ENCODE measurements at places on chromosomes 2 and 18.

GRCh38 chr18:61637319-61637718 lies 255.5 kb downstream of the RNF152 start:
- DNase-seq = no peak

DNA sequence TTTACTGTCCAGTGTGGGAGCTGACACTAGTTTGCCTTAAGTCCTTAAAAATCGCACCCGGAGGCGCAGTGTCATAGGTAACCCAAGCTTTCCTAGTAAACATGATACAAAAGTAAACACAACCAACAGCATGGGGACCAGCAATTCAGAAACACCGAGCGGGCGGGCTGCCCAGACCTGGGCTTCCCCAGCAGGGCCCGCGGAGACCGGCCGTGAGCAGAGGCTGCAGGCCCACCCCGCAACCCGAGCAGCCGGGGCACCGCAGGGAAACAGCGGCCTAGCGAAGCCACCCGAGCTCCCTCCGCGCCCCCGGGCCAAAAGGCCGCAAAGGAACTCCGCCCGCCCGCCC lies 296 bp downstream of the TTC21B start:
- DNase-seq = peak; percentile 51

DNA sequence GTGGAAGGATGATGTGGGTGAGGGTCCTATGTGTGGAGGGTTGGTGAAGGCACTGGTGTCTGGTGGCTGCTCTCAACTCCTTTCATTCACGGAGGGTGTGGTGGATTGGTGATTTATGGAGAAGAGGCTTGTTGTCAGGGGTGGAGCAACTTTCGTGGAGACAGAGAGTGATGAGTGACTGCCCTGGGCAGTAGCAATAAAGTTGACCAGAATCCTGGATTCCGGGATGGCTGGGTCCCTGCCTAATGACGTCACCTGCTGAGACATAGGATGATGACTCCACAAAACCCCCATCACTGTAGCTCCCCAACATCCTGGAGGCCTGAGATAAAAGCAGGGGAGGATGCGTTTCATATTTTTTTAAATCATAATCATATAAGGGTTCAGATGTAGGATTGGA lies 193.0 kb downstream of the ACKR3 start:
- no peak for DNase-seq

DNA sequence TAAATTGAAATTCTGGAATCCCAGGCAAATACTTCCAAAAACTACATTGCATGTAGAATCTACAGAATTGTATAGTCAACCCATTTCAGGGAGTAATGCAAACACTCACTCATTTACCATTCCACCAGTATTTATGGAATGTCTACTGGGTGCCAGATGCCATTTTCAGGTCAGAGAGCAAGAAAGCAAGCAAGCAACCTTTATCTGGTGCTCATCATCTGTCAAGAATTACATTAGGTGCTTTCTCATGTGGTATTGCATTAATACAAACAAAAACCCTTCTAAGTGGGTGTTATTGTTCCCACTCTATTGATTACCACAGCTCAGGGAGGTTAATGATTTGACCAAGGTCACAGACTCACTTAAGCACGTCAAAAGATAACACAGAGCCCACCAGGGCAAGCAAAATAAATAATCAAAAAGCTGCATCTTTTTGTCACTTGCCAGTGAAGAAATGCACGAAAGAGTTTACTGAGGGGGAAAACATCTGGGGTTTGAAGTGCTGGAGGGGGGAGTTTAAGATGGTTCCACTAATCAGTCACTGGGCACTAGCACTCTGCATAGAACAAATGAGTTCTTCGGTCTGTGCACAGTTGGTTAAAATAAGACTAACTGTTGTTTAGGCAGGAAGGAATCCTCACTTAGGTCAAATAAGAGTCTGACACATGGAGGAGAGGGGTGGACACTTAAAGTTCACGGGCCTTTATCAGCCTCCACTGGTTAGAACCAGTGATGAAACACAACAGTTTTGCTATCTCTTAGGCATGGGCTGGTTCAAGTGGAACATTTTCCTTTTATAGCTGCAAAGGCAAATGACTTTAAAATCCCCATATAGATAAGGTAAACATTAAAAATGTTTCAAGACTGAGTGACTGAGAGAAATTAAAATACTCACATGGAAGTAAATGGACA lies 208.8 kb downstream of the CDH2 start:
- DNase-seq = no peak

DNA sequence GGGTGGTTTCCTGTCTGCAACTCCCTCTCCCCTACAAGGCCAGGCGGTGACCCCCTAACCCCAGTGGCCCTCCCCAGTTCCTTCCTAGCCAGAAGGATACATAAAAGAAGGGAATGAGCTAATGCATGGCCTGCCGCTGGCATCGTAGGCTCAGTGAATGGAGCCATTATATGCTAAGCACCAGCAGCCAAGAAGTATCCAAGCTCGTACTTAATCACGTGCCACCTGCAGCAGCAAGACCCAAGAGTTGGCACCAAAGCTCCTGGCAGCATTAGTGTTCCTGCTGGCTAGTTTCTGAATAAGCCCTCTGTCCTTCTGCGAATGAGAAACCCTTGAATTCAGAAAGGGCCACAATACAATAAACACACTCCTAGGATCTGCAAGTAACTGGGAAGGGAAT lies 4.3 kb downstream of the DBI start:
- no peak for DNase-seq

DNA sequence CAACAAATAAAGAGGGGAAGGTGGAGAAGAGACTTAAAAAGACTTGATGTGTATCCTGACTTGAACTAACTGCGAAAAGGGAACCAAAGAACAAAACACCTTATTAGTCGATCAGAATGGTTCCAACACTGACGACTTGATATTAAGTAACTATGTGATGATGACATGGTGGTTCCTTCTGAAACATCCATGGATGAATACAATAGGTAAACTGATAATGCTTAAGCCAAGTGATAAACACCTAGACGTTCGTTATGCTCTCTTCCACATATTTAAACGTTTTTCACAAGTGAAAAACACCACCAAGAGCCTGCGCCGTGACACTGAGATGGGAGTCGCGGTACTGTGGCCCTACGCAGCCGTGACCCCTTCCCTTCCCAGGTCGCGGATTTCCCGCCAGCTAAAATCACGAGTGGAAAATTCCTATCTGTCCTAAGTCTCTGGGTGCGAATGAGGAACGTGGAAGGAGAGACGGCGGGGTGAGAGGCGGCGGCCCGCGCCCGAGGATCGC lies 797 bp downstream of the TTC32 start:
- peak; percentile 41 for DNase-seq

DNA sequence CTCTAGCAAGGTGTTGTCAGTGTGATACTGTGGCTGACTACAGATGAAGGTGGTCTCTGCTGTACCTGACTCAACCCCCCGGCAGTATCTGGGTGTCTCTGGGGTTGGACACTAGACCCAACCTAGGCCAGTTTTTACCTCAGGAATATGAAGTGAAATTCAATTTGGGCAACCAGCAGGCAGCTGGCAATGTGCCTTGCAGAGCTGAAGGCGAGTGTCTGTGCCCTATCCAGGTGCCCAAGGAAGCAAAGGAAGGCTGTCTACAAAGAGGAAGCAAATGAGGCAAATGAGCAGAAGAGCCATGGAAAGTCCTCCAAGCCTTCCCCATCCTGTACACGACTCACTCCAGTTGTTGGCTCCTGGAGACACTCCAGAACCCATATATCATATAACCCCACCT lies 264.6 kb upstream of the AGAP1 start:
- no peak for DNase-seq

- no peak for DNase-seq
Measured at GRCh38 chr2:197908156-197908555, 103.8 kb downstream of the PLCL1 start.

- no peak for DNase-seq
Measured at GRCh38 chr2:65655000-65655399, 222.6 kb upstream of the SPRED2 start.

GRCh38 chr2:119491776-119492525 lies 32.3 kb downstream of the SCTR start:
- peak; percentile 95 for DNase-seq

DNA sequence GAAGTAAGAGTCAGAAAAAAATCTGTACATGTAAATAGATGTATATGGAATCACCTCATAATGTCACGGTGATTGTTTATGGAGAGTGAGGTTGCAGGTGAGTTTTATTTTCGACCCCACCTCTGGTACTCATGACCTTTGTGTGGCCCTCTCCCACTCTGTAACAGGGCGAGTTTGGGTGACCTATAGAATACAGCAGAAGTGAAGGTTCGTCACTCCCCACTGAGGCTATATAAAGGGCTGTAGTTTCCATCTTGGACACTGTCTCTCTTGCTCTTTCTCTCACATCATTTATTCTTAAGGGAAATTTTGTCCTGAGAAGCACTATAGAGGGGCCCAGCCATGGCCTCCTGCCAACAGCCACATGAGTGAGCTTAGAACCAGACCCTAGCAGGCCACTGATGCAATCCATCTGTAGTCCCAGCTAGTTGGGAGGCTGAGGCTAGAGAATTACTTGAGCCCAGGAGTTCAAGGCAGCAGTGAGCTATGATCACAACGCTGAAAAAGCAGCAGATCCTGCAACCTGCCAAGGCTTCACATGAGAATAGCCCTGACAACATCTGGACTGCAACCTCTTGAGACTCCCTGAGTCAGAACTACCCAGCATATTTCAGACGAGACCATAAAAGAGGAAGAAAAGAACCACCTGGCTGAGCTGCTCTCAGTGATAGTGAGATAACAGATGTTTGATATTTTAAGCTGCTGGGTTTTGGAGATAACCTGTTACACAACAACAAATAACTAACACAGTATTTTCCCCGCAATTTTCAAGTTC lies 74.3 kb upstream of the SLC1A4 start:
- DNase-seq = no peak

DNA sequence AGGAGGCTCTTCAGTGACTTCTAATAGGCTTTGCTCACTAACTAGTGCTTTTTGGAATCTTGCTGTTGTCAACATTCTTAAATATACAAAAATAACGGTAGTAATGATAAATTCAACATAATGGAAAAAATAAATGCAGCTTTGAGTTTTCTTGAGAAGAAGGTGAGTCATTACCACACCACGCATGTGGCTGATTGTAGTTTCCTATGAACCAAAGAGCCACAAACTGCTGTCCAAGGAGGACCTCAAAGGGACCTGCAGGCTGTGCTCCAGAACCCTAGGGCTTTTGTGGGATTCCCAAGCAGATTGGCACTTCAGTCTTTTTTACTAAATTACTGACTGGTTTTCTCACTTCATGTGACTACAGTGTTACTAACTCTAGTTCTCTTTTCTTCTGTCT lies 66.7 kb downstream of the TPGS2 start:
- DNase-seq = no peak

- DNase-seq = no peak
Measured at GRCh38 chr2:64666810-64667438, 13.2 kb upstream of the SERTAD2 start.

GRCh38 chr2:152518641-152519580 lies 183.9 kb downstream of the FMNL2 start:
- peak; percentile 47 for DNase-seq

DNA sequence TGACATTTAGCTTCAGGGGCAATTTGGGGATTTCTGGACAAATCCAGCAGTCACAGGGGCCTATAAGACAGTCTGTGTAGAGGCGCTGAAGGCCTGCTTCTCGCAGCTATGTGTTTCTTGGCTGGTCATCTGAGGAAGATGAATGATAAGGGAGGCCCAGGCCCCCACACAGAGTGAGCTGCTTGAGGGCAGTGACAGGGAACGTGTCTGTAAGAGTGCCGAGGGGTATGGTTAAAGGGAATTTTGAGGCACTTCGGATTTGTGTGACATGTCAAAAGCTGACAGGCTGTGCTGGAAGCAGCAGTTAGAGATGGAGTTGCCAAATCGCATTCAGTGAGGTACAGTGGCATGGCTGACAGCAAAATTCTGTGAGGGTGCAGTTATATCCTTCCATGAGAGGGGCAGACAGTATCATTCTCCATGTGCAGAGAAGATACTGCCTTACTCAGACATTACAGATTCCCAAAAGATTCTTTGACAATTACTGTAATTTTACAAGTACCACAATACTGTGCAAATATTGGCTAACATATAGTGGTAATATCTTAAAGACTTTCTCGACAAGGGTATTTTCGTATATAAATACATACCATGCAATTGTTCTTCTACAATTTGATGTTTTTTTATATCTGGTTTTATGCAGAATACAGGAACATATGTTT lies 74.0 kb downstream of the CERS6 start:
- DNase-seq = no peak

DNA sequence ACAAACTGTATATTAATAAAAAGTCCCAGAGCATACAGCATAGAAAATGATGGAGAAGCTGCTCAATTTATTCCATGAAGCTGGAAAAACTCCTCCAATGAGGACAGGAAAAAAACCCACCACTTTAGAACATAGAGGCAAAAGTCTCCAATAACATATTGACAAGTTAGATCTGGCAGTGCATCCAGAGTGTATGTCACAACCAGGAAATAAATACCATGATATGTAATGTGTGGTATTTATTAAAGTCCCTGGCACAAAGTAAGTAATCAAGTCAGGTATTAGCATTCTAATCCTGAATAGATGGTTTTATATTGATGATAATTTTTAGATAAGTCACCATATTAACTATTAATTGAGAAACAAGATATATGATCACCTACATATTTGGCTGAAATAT lies 427.3 kb upstream of the HS6ST1 start:
- DNase-seq = peak; percentile 31

DNA sequence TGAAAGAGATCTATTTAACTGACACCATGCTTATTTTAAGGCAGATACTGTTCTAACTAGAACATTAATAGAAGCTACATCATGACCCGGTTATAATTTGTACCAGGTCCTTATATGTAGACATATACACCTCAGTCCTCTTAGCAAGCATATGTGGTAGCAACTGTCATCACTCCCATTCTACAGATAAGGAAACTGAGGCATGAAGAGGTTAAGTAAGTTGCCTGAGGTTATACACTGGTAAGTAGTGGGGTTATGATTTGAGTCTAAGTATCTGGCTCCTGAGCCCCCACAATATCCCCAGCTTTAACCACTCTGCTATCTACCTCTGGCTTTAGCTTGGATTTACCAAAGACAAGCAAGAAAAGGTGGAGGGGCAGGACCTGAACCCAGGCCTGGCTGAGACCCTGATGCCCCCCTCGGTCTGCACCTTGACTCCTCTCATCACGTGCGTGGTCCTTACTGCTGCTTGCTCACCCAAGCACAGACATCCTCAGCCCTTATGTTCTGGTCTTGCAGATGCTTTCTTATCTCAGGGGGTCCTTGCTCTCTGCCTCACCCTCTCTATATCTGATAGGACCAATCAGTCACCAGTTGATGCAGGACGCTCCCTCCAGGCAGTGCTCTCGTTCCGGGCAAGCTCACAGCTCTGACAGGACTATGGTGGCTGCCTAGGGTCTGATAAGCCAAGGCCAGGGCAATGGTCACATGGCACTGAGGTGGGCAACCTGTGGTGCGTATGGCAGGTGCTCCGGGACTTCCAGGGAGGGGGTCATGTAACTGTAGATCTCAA lies 4.0 kb downstream of the DYSF start:
- no peak for DNase-seq

All from epithelial cell of esophagus (primary cell).